Left lung (tissue), 14 donors: ENCODE measurements at places on chromosomes 4 and X. TPM values are rescaled to one million over a fixed set of nuclear protein-coding genes. Genes with fewer than 3 reads are reported as not detected.
A peak's percentile ranks its signal among the peaks of the same experiment; 100 is the strongest.

DNA sequence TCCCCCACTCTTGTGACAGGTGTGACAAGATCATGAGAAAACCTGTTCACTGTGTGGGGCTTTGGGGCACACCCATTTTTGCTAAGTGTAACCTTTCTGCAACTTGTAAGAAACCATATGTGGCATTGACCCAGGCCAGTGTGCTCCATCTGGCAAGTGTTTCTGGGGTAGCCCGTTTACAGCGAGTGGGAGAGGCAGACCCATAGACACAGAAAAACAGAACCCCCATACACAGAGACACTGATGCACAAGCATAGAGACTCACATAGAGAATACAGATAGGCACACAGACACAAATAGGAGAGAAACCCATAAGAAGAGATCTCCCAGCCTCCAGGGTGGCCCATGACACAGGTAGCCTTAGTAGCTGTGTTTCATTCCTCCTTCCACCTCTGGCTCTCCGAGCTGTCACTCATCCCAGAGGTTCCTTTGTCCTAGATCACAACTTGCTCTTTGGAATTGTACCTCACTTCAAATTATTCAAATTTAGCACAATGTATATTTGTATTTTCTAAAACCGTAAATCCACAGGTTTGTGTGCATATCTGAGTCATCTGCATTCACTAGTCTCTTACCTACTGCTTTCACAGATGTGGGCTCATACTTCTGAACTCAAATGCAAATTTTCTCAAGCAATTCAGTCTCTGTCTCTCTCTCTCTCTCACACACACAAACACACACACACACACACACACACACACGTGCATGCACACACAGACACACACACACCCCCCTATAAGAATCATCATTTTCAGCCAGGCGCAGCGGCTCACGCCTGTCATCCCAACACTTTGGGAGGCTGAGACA, 114.4 kb downstream of the SH3KBP1 start:
- H3K27ac ChIP-seq = peak overlapping the region; percentile 46
- H3K27me3 ChIP-seq = no peaks in the 10 kb centered on the region
- peaks cover 29% of the 10 kb centered on the region for H3K4me1 ChIP-seq
- DNase-seq = no peak
- H3K36me3 ChIP-seq = no peaks in the 10 kb centered on the region

The RIPPLY1 gene
- not detected for total RNA-seq

- H3K4me1 ChIP-seq = peaks cover 44% of the 10 kb centered on the region
- no peak for DNase-seq
- peak overlapping the region; percentile 37 for H3K4me3 ChIP-seq
- peaks cover 76% of the 10 kb centered on the region for H3K27me3 ChIP-seq
These were observed 58.1 kb upstream of the BCOR start for GRCh38 chrX:40155589-40156469.

GRCh38 chrX:154305541-154306205, 10.1 kb downstream of the TKTL1 start:
- no peak overlapping the region for H3K4me3 ChIP-seq
- no peak for DNase-seq
- no peaks in the 10 kb centered on the region for H3K36me3 ChIP-seq
- H3K27me3 ChIP-seq = no peaks in the 10 kb centered on the region

The ARHGAP36 gene
- total RNA-seq = not detected
